Caki2 (cell line): ENCODE measurements at places on chromosomes 1 and 21.
A peak's percentile ranks its signal among the peaks of the same experiment; 100 is the strongest.

DNA sequence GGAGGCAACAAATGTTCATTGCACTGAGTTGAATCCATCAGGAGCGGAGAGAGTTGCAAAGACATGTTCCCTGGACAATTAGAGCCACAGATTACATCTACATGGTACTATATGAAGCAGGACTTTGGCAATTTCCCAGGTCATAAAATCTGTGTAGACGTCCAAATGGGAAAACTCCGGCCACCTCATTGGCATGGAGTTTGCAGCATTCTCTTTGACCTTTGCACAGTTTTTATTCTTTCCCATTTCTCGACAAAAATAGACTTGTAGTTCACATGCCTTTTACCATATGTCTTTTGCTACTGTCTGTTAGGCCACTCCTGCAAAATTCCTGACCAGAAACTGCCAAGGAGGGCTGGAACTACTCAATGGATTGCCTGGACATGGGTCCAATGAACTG is 48.2 kb downstream of the UBE2T start:
- DNase-seq: no peak

GRCh38 chr1:25922056-25922970 is 16.1 kb upstream of the STMN1 start:
- peak; percentile 55 for DNase-seq

DNA sequence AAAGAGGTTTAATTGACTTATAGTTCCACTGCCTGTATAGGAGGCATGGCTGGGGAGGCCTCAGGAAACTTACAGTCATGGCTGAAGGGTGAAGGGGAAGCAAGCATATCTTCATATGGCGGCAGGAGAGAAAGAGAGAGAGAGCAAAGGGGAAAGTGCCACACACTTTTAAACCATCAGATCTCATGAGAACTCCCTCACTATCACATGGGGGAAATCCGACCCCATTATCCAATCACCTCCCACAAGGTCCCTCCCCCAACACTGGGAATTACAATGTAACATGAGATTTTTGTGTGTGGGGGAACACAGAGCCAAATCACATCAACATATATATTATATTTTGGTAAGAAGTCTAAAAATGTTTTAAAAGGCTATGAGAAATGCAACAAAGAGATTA is 27.2 kb downstream of the FABP3 start:
- no peak for DNase-seq

DNA sequence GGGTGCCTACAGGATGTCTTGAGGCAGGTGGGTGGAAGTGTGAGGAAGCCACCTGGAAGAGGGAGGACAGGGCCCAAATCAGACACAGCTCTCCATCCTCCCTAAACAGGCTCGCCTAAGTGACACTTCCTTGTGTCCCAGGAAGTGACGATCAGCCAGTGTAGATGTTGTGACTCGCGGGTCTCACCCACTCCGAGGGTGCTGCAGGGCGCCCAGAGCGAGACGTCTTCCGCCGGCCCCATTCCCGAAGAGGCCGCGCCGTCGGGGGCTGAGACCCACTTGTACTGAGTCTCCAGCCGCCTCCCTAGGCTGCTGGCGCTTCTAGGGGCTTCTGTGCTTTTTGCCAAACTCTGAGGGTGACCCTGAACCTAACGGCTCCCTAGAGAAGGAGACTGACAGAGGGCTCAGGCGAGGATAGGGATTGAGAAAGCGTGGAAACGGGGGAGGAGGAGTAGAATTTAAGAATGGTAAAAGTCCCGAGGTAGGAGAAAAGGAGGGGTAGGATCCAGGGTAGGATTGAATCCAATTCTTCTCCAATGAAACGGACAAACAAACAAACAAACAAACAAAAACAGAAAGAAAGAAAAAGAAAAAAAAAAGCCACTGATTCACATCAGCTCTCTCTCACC is 543 bp upstream of the MARK1 start:
- DNase-seq: no peak

GRCh38 chr1:213331631-213332175 is 280.7 kb downstream of the RPS6KC1 start:
- no peak for DNase-seq

DNA sequence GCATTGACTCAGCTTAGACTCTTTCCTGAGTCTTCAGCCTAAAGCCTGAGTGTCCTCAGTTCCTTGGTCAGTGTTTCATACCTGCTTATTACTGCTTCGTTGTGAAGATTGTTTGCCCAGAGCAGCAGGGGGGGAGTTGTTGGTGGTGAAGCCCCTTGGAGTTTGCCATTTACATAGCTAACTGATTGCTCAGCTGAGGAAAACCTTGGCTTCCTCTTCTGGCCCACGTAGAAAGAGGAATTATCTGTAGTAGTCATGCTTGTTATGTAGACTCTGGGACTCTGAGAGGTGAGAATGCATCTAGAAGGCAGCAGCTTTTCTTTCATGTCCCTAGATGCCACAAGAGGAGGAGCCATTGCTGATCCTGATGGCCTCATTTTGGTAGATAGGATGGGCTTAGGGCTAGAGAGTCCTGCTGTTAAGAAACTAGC is 125.9 kb downstream of the MAST2 start:
- peak; percentile 10 for DNase-seq

GRCh38 chr1:65064981-65065380 is 83.0 kb upstream of the AK4 start:
- DNase-seq: no peak

GRCh38 chr1:221457685-221458446 is 284.0 kb downstream of the DUSP10 start:
- DNase-seq: no peak

- no peak for DNase-seq
Observed at GRCh38 chr21:33578214-33578613, 10.3 kb downstream of the DONSON start.

GRCh38 chr1:23727362-23727811 is 15.9 kb upstream of the ELOA start:
- DNase-seq: no peak

DNA sequence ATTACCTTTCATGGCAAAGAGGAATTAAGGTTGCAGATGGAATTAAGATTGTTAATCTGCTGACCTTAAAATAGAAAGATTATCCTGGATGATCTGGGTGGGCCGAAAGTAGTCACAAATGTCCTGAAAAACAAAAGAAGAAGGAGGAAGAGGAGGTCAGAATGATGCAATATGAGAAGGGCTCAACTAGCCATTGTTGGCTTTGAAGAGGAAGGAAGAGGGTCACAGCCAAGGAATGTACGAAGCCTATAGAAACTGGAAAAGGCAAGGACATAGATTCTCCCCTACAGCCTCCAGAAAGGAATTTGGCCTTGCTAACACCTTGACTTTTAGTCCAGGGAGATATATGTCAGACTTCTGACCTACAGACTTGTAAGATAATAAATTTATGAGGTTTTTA is 39.4 kb upstream of the FMOD start:
- no peak for DNase-seq

GRCh38 chr1:66274634-66275033 is 259.3 kb upstream of the SGIP1 start:
- DNase-seq: no peak
